Hepatocyte (in vitro differentiated cells): ENCODE measurements at places on chromosomes 6 and 20. TPM values are rescaled to one million over a fixed set of nuclear protein-coding genes. Genes with fewer than 3 reads are reported as not detected.
A peak's percentile ranks its signal among the peaks of the same experiment; 100 is the strongest.

Gene SLPI
- polyA plus RNA-seq = 9,786 and 10,154 TPM in 2 replicates

Gene RAMACL
- 1.1 and 2.9 TPM in 2 replicates for polyA plus RNA-seq

Gene CRISP3
- not detected in 2 replicates for polyA plus RNA-seq

Gene ZNF334
- polyA plus RNA-seq = 6.3 and 8.8 TPM in 2 replicates

Gene GPLD1
- 2.8 TPM in 2 replicates for polyA plus RNA-seq

Gene CPNE1
- polyA plus RNA-seq = 91.1 and 93.4 TPM in 2 replicates

Gene CHD6
- polyA plus RNA-seq = 56.0 and 98.3 TPM in 2 replicates

Gene HMGCLL1
- 2.0 and 3.0 TPM in 2 replicates for polyA plus RNA-seq

Gene DNAAF9
- 4.7 and 5.2 TPM in 2 replicates for polyA plus RNA-seq

Gene PBOV1
- polyA plus RNA-seq = not detected in 2 replicates

Gene RCAN2
- 5.0 and 6.9 TPM in 2 replicates for polyA plus RNA-seq

DNA sequence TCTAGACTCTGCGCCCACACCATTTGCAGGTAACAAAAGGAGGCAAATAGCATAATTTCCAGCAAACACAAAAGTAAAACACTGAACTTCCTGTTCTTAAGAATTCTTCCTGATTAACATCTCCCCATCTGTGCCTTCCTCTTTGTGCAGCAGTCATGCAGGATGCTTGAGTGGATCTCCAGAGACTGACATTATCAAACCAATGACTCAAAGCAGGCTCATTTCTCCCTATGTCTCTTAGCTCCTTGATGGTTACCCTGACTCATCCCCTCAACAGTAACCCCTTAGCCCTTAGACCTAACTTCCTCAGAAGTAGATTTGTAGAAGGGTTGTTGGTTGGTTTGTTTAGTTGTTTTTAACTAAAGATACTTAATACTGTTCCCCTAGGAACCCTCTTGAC is 137.0 kb upstream of the RIN2 start:
- DNase-seq = no peak

DNA sequence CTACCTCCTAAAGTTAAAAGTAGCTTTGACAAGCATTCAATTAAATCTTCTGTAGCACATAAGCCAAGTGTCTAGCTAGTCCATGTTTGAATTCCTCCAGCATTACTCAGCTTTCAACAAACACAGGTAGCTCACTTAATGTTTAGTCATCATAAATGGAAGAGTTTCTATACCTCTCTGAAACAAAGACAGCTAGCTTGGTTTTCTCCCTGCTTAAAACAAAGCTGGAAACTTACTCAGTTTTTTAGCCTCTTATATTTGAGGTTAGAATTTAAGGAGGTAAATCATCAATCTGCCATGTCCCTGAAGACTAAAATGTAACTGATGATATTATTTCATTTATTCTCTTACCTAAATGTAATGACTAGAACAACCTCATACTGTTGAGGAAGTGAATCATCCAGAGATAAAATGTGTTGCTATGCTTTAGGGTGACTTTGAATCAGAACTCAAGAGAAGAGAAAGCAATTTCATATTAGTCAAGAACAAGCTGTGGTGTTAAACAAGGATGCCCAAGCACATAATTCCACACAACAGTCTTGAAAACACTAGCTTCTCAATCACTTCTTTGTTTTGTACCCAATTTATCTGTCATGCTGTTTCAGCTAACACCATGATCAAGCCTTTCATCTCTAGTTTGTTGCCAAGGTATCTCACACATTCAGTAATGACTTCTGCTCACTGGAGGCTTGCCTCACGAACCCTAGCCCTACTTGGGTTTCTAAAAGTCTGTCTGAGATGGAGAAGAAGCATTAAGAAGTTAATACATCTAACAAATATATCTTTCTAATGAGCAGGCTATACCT is 251.9 kb downstream of the EPM2A start:
- DNase-seq = peak; percentile 54

DNA sequence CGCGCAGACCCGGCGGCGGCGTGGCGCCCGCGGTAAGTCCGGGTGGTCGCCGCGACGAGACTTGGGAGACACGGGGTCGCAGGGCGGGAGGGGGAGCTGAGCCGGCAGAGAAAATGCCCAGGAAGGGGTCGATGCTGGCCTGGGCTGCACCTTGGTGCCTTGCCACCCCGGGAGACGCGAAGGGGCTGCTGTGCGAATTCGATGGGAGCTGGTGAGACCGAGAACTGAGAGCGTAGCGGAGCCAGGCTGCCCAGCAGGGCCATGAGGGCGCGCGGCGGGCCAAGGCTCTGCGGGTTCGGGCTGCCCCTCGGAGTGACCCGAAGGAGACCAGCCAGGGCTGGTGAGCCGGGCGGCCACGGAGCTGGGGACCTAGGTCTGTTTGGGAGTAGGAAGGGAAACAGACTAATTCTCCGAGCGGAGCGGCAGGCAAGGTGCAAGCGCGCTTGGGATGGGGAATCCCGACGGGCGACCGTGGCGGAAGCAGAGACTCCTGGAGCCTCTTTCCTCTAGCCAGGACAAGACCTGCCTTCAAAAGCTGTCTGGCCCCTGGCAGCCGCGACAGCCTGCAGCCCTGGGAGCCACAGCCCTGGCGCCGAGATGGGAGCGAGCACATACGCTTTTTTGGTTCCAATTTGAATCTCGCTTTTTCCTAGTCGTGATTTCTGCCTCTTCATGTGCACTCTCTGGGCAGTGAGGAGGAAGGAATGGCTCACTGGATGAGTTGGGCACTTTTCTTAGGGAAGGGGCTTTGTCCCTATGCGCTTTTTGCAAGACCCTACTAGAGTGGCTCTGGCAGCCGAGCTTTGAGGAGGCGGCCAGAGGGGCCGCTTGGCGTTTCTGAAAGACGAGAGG is 691 bp downstream of the SYNDIG1 start:
- DNase-seq = peak; percentile 28

DNA sequence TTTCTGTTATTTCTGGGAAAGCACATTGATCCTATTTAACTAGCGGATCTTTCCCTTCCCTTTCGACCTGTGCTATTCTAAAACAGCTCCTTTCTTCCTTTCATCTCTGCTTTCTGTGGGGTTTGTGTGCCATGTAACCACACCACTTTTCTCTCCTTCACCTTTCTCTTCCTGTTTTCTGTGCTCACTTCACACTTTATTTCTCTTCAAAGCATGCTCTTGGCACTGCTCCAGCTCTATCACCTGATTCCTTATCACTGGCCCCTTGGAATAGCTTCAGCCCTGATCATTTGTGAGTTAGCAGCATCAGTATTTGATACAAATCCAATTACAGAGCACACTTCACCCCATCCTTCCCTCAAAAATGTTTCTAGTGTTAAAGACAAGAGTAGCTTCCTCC is 8.1 kb upstream of the METTL24 start:
- DNase-seq = peak; percentile 28

- peak; percentile 28 for DNase-seq
Measured at GRCh38 chr20:58634521-58635278, 16.4 kb upstream of the STX16 start.

GRCh38 chr20:259981-260380 is 2.5 kb downstream of the DEFB132 start:
- no peak for DNase-seq

- no peak for DNase-seq
Measured at GRCh38 chr6:154239392-154239791, 117.2 kb downstream of the IPCEF1 start.

GRCh38 chr6:168045706-168046620 is 33.0 kb downstream of the FRMD1 start:
- no peak for DNase-seq

DNA sequence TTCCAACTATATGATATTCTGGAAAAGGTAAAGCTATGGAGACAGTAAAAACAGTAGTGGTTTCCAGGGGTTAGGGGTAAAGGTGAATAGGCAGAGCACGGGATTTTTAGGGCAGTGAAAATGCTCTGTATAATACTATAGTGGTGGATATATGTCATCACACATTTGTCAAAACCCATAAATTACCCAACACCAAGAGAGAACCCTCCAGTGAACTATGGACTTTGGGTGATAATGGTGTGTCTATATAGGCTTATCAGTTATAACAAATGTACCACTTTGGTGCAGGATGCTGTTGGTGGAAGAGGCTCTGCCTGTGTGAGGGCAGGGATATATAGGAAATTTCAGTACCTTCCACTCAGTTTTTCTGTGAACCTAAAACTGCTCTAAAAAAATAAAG is 149.9 kb downstream of the GPX5 start:
- no peak for DNase-seq

DNA sequence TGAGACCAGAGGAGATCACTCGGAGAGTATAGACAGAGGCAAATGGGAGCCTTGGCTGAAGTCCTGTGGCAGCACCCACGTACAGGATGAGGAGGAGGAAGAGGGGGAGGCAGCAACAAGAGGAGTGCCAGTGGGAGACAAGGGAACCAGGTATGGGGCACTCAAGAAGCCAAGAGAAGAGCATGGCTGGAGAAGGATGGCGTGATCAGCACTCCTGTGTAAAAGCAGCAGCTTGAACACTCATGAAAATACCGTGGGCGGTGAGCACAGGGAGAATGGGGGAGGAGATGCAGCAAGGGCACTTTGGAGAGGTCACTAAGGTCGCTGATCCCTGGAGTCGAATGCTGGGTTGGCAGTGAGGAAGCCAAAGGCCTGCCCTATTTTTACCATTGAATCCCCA is 51.2 kb upstream of the PRND start:
- DNase-seq = no peak

- no peak for DNase-seq
Measured at GRCh38 chr20:53421343-53421742, 172.3 kb downstream of the ZNF217 start.

DNA sequence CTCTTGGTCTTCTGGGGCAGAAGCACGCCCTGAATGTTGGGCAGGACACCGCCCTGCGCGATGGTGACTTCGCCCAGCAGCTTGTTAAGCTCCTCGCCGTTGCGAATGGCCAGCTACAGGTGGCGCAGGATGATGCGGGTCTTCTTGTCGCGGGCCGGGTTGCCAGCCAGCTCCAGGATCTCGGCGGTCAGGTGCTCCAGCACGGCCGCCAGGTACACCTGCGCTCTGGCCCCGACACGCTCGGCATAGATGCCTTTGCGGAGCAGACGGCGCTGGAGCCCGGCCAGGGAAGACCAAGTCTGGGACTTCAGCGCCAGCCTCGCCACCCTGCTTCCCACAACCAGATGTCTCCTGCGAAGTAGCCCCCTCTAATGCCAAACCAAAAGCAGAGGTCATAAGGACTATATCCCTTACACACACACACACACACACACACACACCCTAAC is 8.0 kb upstream of the SLC17A3 start:
- DNase-seq = peak; percentile 30

DNA sequence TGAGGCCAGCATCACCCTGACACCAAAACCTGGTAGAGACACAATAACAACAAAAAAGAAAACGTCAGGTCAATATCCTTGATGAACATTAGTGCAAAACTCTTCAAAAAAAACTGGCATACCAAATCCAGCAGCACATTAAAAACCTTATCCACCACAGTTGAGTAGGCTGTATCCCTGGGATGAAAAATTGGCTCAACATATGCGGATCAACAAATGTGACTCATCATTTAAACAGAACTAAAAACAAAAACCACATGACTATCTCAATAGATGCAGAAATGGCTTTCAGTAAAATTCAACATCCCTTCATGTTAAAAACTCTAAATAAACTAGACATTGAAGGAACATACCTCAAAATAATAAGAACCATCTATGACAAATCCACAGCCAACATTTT is 59.6 kb upstream of the PHIP start:
- no peak for DNase-seq

DNA sequence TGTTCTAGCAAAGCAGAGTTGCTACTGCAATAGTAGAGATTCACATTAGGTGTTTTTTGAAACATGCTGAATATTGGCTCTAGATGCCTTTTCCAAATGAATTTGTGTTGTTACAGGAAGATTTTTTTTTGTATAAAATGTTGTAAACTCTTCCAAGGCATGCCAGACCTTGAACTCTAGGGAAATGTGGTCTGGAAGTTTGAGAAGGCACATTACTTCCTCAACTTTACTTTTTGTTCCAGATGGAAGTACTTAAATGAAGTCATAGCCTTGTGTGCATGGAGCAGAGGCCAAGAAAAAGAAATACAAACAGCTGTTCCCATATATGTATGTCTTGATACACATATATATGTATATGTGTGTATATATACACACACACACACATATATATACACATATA is 585.7 kb upstream of the MARCKS start:
- DNase-seq = no peak

- DNase-seq = no peak
Measured at GRCh38 chr6:117561128-117561527, 41.2 kb downstream of the GOPC start.

- DNase-seq = no peak
Measured at GRCh38 chr6:35014786-35015185, 125.7 kb downstream of the ANKS1A start.

DNA sequence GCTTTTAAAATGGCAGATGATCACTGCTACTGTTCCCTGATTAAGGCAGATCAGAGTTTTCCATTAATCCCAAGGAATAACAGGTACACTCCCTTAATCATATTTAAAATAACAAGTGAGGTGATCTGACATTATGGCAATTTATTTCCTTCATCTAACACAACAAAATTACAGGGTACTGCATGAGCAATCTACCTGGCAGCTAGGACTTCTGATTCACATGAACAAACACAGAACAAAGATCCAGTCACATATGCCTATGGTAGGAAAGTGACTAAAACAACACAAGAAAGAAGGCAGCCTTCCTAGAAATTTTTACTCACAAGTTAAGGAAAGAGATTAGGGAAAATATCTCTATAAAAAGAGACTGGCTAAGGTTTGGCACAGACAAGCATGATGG is 33.2 kb downstream of the MAP7 start:
- no peak for DNase-seq

DNA sequence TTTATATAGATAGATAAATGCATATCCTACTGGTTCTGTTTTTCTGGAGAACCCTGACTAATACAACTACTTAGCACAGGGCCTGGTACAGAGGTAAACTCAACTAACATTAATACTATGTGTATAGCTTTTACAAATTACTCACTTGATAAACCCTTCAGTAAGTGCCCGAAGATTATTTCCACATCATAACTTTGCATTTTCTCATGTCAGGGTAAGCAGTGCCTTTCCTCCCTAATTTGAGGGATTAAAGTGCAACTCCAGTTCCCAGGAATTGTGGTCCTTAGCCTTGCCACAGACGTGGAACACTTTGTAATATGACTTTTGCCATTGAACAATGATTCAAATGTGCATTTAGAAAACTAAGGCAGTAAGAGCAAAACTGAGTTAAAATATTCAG is 147.5 kb upstream of the SMLR1 start:
- DNase-seq = no peak

GRCh38 chr6:15288856-15289255 is 43.0 kb downstream of the JARID2 start:
- no peak for DNase-seq

DNA sequence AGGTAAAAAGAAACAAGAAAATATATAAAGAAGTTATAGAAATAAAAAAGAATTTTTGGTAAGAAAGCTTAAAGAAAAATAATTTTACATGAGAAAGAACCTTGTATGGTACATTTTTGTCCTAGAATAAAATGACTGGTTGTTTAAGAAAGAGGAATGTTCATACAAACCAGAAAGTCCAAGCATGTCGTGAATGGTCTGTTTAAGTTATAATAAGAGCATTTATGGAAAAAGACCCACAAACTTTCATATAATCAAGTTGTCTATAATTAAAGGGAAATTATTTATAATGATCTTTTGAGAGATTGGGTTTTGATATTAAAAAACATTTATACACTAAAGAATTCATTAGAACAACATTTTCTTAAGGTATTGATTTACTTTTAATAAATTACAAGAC is 27.8 kb upstream of the FAM110A start:
- DNase-seq = no peak

GRCh38 chr6:35634316-35634715 is 54.4 kb downstream of the FKBP5 start:
- no peak for DNase-seq
